ENCODE measurements at places on chromosomes 6 and 20. TPM values are rescaled to one million over a fixed set of nuclear protein-coding genes. Genes with fewer than 3 reads are reported as not detected.

SH3BGRL2 gene
- total RNA-seq, result 40.0 TPM

LPA gene
- total RNA-seq, result 0.31 TPM

FOXQ1 gene
- 20.5 TPM for total RNA-seq

CRISP3 gene
- total RNA-seq, result 120 TPM

SCRT2 gene
- total RNA-seq, result not detected

DNA sequence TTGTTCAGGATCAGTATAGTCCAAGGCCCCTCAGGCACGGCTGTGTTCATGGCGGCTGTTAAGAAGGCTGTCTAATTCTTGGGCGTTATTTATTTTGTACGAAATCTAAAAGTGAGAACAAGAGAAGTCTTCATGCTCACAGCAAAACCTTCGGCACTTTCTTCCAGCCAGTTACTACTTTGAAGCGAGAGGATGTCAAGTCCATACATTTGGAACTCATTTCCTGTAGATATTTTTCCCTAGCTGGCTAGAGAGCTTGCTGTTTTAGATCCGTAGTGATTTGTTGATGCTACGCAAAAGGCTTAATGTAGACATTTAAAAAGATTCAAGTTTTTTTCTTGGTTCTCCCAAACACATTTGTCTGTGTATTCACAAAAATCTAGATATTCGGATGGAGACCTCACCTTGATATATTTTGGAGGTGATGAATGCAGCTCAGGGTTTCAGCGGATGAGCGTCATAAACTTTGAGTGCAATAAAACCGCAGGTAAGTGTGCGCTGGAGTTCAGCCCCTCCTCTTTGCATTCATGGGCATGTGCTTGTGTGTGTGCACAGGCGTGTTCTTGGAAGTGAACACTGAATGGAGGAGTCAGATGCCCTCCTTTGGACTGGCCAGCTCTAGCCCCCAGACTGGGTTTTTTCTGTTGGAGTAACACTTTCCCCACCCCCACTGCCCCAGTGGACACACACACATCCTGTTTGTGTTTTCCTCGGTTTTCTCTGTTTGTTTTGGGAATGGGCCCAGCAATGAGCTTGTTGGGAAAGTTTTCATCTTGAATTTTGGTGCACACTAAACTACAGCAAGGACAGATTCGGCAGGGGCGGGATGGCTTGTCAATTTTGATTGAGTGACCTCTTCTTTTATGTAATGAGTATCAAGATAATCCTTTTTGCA lies 65.4 kb downstream of the IGF2R start:
- H3K36me3 ChIP-seq, result peaks cover 49% of the 10 kb centered on the region
- peak overlapping the region; percentile 45 for H3K27ac ChIP-seq
- H3K4me3 ChIP-seq, result no peak overlapping the region
- H3K27me3 ChIP-seq, result no peaks in the 10 kb centered on the region
- H3K4me1 ChIP-seq, result peaks cover 16% of the 10 kb centered on the region
- no peak for DNase-seq

GRCh38 chr6:51396583-51396982 lies 577.9 kb downstream of the TFAP2B start:
- H3K36me3 ChIP-seq, result no peaks in the 10 kb centered on the region
- DNase-seq, result no peak
- H3K27me3 ChIP-seq, result no peaks in the 10 kb centered on the region
- no peaks in the 10 kb centered on the region for H3K4me1 ChIP-seq

- H3K27me3 ChIP-seq, result peaks cover 4% of the 10 kb centered on the region
- peak overlapping the region; percentile 92 for H3K4me3 ChIP-seq
- peaks cover 26% of the 10 kb centered on the region for H3K36me3 ChIP-seq
- H3K27ac ChIP-seq, result peak overlapping the region; percentile 94
- no peak for DNase-seq
Measured at GRCh38 chr6:7543789-7544424, 2.4 kb downstream of the DSP start.

GRCh38 chr20:58652606-58653294 lies 1.7 kb downstream of the STX16 start:
- H3K36me3 ChIP-seq, result no peaks in the 10 kb centered on the region
- peaks cover 36% of the 10 kb centered on the region for H3K4me1 ChIP-seq
- DNase-seq, result no peak
- peak overlapping the region; percentile 98 for H3K27ac ChIP-seq
- H3K27me3 ChIP-seq, result no peaks in the 10 kb centered on the region

DNA sequence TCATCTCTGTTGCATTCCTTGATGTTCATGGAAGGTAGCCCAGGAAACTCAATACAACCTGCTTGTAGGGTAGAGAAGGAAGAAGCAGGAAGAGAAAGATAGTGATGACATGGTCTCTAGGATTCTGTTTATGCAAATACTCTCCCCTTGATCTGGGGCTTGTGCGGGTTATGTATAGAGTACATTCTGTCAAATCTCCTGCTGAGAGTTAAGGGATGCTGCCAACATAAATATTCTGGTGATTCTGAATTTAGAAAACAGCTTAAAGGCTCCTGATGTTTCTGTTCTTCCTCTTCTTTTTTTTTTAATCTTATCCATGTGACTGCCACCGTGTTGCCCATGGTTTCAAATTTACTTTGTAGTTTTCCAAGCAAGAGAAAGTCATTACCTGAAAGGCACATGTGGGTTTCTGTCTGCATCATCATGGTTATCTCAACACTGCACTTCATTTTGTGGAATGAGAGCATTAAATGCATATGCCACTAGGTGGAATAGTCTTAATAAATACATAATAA lies 150.6 kb downstream of the RPS12 start:
- no peak overlapping the region for H3K4me3 ChIP-seq
- no peaks in the 10 kb centered on the region for H3K36me3 ChIP-seq
- no peak overlapping the region for H3K27ac ChIP-seq
- no peak for DNase-seq

DNA sequence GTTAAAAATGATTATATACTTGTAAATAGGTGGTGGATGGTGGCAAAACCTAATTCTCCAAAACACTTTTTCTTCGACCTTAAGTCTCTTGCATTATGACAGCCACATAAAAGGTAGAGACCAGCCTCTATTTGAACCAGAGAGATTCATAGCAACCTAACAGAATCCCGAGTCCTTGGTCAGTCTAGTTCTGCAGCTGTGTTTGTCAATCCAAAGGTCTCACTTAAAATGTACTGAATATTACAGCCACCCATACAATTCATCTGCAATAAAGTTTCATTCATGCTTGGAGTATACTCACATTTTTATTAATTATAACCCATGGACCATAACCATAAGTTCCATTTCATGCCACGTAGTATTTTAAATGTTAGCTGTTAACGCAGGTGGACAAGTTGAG lies 87.2 kb downstream of the EPM2A start:
- no peak for DNase-seq
- no peak overlapping the region for H3K27ac ChIP-seq
- no peaks in the 10 kb centered on the region for H3K36me3 ChIP-seq
- no peaks in the 10 kb centered on the region for H3K27me3 ChIP-seq

DNA sequence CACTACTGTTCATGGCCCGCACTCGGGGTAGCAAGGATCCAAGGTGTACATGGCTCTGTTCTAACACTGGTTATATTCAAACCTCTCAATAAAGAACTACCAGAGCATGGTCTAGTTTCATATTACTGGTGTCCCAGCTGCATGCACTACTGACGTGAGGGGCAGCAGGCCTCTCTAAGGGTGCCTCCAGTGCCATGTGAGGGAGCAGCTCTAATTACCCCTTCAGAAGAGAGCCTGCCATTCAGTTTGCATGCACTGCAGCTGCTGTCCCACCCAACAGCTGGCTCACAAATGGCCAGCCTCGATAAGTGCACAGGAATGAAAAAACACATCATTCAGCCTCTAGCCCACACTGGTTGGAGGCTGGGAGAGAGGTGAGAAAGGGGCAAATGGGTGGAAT lies 85.2 kb downstream of the SMLR1 start:
- peaks cover 7% of the 10 kb centered on the region for H3K4me1 ChIP-seq
- no peak for DNase-seq
- no peak overlapping the region for H3K27ac ChIP-seq
- H3K27me3 ChIP-seq, result no peaks in the 10 kb centered on the region

- no peaks in the 10 kb centered on the region for H3K27me3 ChIP-seq
- H3K4me1 ChIP-seq, result peaks cover 11% of the 10 kb centered on the region
- no peak for DNase-seq
- H3K4me3 ChIP-seq, result no peak overlapping the region
- H3K36me3 ChIP-seq, result no peaks in the 10 kb centered on the region
Measured at GRCh38 chr6:38404355-38404754, 235.4 kb downstream of the BTBD9 start.

GRCh38 chr6:130843575-130844320 lies 16.5 kb downstream of the SMLR1 start:
- DNase-seq, result no peak
- no peak overlapping the region for H3K27ac ChIP-seq
- H3K4me3 ChIP-seq, result no peak overlapping the region
- no peaks in the 10 kb centered on the region for H3K27me3 ChIP-seq

GRCh38 chr6:1596088-1596852 lies 13.4 kb upstream of the FOXC1 start:
- peaks cover 66% of the 10 kb centered on the region for H3K27me3 ChIP-seq
- peaks cover 22% of the 10 kb centered on the region for H3K4me1 ChIP-seq
- no peaks in the 10 kb centered on the region for H3K36me3 ChIP-seq

DNA sequence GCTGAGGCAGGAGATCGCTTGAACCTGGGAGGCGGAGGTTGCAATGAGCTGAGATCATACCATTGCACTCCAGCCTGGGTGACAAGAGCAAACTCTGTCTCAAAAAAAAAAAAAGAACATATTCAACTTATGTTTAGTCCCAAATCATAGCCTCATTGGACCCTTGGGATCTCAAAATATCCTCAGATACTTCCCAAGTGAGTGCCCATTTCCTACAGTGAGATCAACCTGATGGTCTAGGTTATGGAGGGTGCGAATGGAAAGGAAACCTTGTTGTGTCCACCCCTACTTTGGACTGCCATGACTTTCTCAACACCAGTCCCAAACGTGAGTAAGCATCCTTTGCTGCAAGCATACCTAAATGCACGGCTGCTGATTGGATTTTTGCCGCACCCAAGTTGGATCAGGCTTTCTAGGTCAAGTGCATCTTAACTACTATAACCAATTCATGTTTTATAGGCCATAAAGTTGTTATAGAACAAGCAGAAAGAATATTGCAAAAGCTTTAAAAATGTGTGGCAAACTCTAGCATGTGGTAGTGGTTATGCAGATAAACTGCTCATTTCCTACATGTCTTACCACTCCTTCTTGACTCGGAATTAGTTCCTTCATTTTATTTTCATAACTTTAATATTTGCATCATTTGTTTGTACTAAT lies 131.2 kb downstream of the PLEKHG1 start:
- no peak overlapping the region for H3K4me3 ChIP-seq
- peaks cover 33% of the 10 kb centered on the region for H3K36me3 ChIP-seq
- peaks cover 23% of the 10 kb centered on the region for H3K4me1 ChIP-seq
- H3K27ac ChIP-seq, result no peak overlapping the region
- no peak for DNase-seq

DNA sequence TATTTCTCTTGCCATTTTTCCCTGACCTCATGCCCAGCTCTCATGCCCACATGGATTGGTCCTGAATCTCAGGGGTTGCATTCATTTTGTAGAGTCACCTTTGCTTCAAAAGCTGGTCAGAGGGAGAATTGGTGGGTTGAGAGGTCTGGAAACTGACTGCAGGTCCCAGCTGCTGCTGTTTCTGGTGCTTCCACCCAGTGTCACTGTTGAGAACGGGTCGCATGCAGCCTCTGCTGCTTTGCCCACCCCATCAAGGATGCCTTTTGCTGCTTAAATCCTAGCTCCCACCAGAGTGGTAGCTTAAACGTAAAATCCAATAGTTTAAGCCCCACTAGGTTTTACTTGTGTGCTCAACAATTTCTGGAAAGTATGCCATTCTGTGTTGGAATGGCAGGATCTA lies 211.4 kb upstream of the TSHZ2 start:
- H3K36me3 ChIP-seq, result no peaks in the 10 kb centered on the region
- no peaks in the 10 kb centered on the region for H3K4me1 ChIP-seq
- H3K4me3 ChIP-seq, result no peak overlapping the region
- peaks cover 4% of the 10 kb centered on the region for H3K27me3 ChIP-seq
- no peak for DNase-seq
- H3K27ac ChIP-seq, result no peak overlapping the region

DNA sequence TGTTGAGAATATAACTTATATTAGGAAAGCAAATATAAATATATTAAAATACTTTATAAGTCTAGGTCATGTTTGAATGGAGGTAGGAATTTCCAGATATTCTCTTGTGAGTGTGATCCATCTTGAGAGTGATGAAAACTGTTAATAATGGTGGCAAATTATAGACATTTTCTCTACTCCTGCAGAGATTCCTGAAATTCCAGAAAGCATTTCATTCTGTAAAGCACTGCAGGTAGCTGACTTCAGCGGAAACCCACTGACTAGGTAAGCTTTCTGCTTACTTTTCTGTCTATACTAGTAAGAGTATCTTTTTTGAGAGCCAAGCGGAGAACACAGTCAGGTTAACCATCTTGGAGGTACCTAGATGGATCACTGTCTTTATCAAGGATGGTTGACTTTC lies 84.0 kb downstream of the LRRC1 start:
- no peak overlapping the region for H3K4me3 ChIP-seq
- H3K4me1 ChIP-seq, result no peaks in the 10 kb centered on the region
- H3K27me3 ChIP-seq, result no peaks in the 10 kb centered on the region
- H3K36me3 ChIP-seq, result peaks cover 14% of the 10 kb centered on the region
- H3K27ac ChIP-seq, result no peak overlapping the region
- no peak for DNase-seq

DNA sequence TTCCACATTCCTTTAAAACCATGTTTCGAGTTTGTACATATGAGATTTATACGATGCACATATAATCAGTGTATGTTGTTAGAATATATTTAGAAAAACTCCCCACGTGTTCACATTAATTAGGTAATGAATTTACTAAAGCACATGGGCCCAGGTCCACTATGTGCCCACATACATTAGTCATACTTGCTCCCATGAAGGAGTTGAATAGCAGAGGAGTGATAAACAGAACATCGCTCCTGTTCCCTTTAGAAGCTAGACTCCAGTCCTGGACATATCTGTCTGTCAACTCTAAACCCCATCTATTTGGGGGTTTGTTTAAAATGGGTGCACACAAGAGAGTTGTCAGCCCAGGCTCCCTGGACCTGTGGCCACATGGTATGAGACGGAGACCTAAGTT lies 108.1 kb upstream of the TIAM2 start:
- no peak for DNase-seq
- no peaks in the 10 kb centered on the region for H3K27me3 ChIP-seq
- H3K4me3 ChIP-seq, result no peak overlapping the region
- H3K4me1 ChIP-seq, result peaks cover 7% of the 10 kb centered on the region

Data from type B pancreatic cell (in vitro differentiated cells).